HS-5 (cell line): ENCODE measurements at places on chromosomes 3 and 15.

DNA sequence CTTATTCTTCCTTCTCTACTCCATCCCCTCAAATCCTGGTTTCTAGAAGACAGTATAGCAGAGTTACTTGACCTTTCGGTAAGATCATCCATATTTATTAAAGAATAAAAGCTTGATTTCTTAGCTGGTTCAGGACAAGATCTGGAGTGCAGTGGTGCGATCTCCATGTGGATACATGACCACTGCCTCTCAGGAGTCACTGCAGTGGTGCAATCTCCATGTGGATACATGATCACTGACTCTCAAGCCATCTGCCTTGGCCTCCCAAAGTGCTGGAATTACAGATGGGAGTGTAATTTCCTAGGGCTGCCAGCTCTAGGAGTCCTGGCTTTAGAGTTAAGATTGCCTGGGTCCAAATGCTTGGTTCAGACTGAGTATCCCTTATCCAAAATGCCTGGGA is 16.5 kb downstream of the LARP6 start:
- no peak for DNase-seq

DNA sequence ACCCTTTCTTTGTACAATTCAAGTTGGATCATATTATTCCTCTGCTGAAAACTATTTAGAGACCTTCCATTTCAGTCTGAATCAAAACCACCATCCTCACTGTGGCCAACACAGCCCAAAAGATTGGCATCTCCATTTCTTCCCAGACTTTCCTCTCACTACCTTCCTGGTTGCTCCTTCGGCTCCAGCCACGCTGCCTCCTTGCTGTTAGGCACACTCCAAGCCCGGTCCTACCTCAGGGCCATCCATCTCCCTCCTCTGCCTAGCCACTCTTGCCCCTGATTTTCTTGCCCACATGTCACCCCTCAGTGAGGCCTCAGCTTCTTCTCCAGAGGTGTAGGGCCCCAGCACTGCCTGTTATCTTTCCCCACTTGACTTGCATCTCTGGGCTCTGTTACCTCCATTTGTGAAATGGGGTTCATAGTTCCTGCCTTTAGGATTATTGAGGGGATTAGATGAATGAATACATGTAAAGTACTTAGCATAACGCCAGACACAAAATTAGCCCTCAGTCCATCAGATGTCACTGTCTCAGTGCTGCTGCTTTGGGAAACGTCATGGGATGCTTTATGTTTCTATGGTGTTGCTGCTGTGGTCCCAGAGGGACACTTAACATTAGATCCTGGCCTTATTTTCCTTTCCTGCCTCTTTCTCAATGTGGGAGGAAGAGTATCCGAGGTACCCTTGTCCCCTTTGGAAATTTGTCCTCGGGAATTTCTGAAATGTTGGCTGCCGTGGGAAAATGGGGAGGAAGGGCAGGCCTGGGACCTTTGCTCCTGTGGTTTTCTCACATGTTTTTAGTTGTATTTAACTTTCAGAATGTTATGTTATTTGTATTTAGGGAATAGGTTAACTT is 31.3 kb downstream of the SNRK start:
- DNase-seq = no peak

- no peak for DNase-seq
These were observed 27.3 kb upstream of the SPRED1 start for GRCh38 chr15:38225381-38225780.

- DNase-seq = no peak
These were observed 244.7 kb upstream of the ZPLD1 start for GRCh38 chr3:102189956-102190723.

GRCh38 chr15:84949845-84950569 is 31.6 kb upstream of the PDE8A start:
- no peak for DNase-seq
